ENCODE measurements at places on chromosomes 7 and 10.

DNA sequence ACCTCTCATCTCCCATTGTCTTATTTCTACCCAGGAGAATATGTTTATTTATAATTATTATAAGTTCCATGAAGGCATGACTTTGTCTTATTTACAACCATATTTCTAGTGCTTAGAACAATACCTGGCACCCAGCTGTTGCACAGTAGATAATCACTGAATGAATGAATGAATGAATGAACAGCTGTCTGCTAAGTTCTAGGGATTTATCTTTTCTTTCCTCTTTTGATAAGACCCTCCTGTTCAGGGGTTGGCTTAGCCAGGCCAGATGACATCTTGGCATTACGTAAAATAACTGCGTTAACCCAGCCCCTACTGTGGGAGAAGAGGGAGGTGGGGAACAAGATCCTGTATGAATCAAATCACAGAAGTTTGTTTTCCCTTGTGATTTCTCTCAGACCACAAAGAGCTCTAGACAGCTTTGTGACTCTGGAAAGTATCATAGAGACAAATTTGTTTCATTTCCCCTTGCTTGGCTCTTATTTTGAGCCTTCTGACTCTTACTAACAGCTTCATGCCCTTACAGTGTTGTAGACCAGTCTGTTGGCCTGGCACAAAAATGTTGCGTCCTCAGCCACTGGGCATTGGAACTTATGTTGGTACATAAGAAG, 8.4 kb downstream of the ZNF862 start:
- no peak for DNase-seq

GRCh38 chr10:17609523-17610079, 7.6 kb downstream of the HACD1 start:
- no peak for DNase-seq

DNA sequence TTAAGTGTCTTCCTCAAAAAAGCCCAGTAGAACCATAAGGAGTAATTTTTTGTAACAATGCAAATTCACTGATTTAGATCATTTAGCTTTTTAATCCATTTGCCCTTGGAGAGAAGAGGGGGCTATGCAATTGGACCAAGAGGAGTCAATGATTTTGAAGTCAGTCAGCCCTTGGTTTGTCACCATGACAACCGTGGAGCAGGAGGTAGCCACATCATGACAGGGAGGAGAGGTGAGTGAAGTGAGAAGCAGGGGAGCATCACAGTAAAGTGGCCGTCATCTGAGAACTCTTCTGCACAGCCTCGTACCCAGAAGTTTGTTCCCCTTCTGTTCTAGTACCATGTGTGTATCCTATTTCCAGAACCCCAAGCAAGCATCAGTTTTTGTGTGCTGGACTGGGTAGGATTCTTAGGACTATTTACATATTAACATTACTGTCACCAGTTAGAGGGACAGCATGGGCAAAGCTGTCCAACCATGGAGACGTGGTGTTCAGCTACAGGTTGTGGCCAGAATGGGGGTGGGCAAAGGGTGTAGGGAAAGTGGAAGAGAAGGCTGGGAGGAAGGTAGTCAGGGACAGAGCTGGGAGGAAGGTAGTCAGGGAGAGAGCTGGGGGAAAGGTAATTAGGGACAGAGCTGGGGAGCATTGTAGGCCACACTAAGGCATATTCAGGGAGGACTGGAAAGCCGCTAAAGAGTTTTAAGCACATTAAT, 13.1 kb downstream of the UBE3C start:
- DNase-seq, result no peak

DNA sequence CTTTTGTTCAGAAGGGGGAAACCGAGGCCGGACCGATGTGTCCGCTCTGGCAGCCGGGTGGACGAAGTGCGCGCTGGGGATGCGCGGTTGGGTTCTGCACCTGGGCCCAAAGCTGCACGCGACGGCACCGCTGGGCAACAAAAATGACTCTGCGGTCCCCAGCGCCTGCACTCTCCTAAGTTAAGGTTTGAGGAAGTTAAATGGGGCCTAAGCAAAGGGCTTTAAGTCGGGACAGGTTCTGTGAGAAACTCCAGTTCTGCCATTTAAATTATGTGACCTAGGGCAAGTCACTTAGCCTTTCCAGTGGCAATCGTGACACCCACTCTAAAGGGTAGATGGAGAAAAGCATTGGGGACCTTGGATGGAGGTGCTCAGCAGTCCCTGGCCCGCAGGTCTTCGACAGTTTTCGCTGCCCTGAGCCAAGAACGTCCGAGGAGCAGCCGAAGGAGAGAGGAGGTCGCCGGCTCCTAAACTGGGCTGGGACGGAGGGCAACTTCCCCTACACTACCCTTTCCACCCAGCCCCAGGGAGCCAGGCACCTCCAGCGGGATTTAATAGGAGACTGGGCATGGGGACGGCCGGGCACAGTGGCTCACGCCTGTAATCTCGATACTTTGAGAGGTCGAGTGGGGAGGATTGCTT, 534 bp upstream of the ACBD5 start:
- peak; percentile 41 for DNase-seq

GRCh38 chr7:37359662-37360444, 88.8 kb downstream of the ELMO1 start:
- no peak for DNase-seq

DNA sequence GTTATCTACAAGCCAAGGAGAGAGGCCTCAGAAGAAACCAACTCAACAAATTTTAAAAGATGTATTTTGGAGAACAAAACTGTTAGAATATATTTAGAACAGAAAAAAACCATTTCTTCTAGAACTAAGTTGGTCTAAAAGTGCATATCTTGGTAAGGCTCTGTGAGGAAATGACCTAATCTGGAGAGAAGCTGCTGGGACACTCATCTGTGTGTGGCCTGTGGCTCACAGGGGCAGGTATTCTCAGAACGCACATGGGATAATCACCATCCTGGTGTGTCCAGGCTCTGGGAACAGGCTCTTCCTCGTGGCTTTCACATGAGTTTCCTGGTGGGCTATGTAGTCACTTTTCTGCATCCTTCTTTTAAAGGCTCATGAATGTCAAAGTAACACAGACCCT, 38.1 kb upstream of the PRSS1 start:
- no peak for DNase-seq

GRCh38 chr10:113958631-113959382, 84.9 kb upstream of the ADRB1 start:
- DNase-seq, result peak; percentile 50

- DNase-seq, result no peak
Observed at GRCh38 chr7:157539521-157539920, 202.7 kb downstream of the DNAJB6 start.

DNA sequence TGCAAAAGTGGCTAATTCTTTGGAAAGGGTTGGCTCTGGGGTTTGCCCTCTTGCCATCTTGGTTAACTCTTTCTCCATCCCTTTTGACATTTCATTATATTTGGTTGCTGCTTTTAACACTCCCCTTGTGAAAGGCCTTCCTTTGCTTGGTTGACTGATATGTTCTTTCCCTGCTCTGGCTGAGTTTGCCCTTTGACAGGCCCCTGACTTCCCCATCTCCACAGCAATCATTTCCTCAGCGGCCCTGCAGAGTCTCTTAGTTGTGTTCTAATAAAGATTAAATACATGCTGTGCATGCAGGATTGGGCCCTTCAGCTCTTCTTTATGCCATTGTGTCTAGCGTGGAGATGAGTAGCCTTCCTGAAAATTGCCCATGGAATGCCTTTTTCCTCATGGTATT, 84.5 kb upstream of the CSTF2T start:
- DNase-seq, result no peak

DNA sequence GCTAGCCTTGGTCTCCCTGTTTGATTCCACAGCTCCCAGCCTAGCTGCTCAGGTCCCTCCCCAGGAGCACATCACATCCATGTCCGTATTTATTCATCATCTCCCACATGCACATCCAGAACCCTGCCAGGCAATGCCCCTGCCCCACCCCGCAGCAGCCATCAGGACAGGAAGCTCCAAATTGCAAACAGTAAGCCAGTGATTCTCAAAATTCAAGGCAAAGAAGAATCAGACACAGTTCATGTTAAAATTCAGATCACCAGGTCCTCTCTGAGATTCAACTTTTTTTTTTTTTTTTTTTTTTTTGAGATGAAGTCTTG, 17.7 kb downstream of the LRRC20 start:
- no peak for DNase-seq
